PC-9 (cell line): ENCODE measurements at places on chromosomes 5 and 9.

GRCh38 chr5:73394610-73395009 is 54.0 kb downstream of the FOXD1 start:
- H3K27ac ChIP-seq: no peak overlapping the region
- no peak overlapping the region for H3K4me3 ChIP-seq
- H3K27me3 ChIP-seq: no peaks in the 10 kb centered on the region

DNA sequence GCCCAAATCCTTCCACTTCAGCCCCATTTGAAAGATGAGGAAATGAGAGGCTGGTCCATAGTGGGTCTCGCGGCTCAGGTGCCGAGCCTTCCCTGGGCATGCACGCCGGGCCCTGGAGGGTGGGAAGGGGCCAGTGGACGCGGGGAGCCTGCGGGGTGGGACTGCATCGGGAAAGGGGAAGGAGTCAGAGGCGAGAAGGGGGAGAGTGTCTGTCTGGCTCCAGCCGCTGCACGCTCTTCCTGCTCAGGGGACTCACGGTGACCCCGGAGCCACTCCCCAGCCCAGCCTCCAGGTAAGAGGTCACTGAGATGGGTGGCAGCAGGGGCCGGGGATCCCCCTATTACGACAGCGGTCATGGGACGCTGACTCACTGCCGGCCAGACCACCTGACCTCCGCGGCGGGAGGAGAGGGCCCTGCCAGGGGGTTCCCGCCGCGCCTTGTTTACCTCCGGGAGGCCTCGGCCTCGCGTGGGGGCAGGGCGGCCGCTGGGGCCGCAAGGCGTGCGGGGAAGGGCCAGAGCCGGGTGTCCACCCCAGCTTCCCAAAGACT is 1.9 kb upstream of the SQSTM1 start:
- H3K27me3 ChIP-seq: no peaks in the 10 kb centered on the region
- peak overlapping the region; percentile 100 for H3K27ac ChIP-seq
- DNase-seq: peak; percentile 95
- peaks cover 19% of the 10 kb centered on the region for H3K36me3 ChIP-seq
- peak overlapping the region; percentile 98; the same call in 1 of the 2 replicates for H3K4me3 ChIP-seq

DNA sequence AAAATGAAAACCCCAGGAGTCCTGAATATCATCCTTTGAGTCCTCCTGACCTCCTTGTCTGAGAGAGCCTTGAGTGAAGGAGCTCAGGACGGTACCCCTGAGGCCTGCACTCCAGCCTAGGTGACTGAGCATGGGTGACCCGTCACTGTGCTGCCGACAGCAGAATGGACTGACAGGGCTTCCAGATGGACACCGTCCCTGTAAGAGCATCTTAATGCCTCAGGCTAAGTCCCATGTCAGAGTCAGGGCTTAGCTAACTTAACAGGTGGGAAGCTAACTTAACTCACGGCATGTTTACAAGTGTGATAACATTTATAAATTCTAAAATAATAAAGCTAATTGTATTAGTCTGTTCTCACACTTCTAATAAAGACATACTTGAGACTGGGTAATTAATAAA is 68.3 kb downstream of the IL6ST start:
- no peaks in the 10 kb centered on the region for H3K4me1 ChIP-seq
- no peak overlapping the region for H3K4me3 ChIP-seq
- no peak for DNase-seq
- H3K27ac ChIP-seq: no peak overlapping the region

DNA sequence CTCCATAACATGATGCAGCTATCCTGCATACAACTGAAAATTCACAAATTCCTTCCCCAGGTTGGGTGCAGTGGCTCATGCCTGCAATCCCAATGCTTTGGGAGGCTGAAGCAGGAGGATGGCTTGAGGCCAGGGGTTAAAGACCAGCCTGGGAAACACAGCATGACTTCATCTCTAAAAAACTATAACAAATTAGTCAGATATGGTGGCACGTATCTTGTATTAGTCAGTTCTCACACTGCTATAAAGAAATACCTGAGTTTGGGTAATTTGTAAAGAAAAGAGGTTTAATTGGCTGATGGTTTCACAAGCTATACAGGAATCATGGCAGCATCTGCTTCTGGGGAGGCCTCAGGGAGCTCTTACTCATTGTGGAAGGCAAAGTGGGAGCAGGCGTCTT is 56.4 kb upstream of the DAPK1 start:
- no peak overlapping the region for H3K4me3 ChIP-seq
- no peak overlapping the region for H3K27ac ChIP-seq
- H3K4me1 ChIP-seq: no peaks in the 10 kb centered on the region; the same call in 1 of the 2 replicates
- H3K36me3 ChIP-seq: no peaks in the 10 kb centered on the region
